ENCODE measurements at places on chromosomes 13 and 19. TPM values are rescaled to one million over a fixed set of nuclear protein-coding genes. Genes with fewer than 3 reads are reported as not detected.
A peak's percentile ranks its signal among the peaks of the same experiment; 100 is the strongest.

GRCh38 chr13:51331354-51331861 is 8.1 kb upstream of the SERPINE3 start:
- peak; percentile 32 for DNase-seq

- no peak for DNase-seq
These were observed 26.4 kb downstream of the ZNF45 start for GRCh38 chr19:43908659-43909058.

DNA sequence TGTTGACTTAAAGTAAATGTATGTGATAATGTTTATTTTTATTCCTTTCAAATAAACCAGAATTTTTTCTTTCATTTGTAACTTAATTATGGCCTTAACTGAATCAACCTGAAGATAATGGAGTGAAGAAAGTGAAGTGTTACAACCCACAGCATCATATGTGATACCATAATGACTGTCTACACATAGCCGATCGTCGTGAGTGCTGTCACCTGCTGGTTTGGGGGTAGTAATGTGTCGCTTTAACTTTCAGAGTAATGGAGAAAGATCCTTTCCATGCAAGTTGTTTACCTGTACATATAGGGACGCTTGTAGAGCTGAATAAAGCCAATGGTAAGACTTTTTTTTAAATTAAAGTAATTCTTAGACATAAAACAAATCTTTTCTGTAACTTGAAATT is 9.9 kb downstream of the CDC16 start:
- no peak for DNase-seq

ERFL gene
- not detected for total RNA-seq

NCAN gene
- total RNA-seq, result under 0.01 TPM

DNA sequence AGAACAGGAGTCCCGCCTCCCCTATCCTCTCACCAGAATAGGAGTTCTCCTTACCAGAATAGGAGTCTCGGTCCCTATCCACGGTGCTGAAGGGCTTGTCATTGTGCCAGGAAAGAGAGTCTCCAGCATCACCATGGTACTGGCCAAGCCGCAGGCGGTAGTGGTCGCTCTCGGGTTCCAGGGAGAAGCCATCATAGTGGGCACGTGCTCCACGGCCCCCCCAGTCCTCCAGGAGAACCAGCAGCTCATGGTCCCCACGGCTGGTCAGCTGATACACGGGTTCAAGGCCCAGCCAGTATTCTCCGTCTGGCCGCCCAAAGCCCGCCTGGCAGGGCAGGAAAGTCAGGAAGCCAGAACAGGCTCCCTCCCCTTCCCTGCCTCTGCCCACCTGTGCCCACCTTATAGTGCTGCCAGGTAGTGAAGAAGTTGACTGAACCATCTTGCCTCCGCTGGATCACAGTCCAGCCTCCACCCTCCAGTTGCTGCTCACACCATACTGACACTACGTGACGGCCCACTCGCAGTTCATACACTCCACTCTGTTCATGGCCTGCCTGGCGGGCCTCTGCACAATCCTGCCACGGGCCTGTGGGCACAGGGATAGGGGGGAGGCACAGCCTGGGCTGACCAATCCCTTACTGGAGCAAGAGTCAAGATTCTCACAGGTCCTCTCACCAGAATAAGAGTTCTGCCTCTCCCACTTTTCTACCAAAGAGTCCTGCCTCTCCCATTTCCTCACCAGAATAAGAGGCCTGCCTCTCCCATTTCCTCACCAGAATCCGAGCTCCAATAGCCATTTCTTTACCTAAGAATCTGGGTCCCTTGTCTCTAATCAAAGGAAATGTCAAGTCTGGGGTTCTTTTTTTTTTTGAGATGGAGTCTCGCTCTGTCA is 7.4 kb downstream of the SHFL start:
- no peak for DNase-seq

C19orf33 gene
- 2.1 TPM for total RNA-seq

DNA sequence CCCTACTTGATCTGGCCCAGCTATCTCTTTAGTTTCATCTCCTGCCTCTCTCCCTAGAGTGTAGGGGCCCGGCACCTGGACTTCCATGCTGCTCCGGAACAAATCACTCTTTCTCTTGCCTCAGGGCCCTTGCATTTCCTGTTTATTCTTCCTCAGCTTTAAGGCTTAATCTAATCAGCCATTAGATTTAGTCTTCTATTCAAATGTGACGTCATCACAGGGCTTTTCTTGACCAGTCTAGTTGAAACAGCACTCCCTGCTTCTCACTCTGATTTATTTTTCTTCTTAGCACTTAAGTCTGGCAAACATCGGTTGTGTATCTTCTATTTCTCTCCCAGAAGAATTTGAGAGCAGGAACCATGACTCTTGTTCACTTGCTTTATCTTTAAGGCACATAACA is 564.1 kb downstream of the EFNB2 start:
- no peak for DNase-seq

GRCh38 chr13:109592770-109593169 is 193.6 kb downstream of the IRS2 start:
- DNase-seq, result no peak

ZNF382 gene
- total RNA-seq, result 4.0 TPM

GRCh38 chr19:41843371-41843770 is 1.1 kb downstream of the LYPD4 start:
- DNase-seq, result no peak

- no peak for DNase-seq
These were observed 8.5 kb downstream of the PLEKHA4 start for GRCh38 chr19:48859711-48860572.

ZNF845 gene
- total RNA-seq, result 9.8 TPM

USHBP1 gene
- total RNA-seq, result not detected

DNA sequence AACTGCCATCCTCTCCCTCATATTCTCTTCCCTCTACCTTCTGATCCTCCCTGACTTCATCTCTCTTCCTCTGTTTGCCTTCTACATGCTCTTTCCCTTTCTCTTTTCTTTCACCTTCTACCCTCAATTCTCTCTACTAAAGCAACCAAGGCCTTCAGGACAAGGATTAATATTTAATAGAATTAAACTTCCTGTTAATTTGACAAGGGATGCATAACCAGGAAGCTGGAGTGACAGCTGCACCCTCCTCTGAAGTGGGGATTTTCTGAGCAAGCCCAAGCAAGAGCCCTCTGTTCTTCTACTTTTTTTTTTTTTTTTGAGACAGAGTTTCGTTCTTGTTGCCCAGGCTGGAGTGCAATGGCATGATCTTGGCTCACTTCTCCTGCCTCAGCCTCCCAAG is 63.4 kb upstream of the MED4 start:
- DNase-seq, result peak; percentile 29

- no peak for DNase-seq
These were observed 484.7 kb downstream of the IRS2 start for GRCh38 chr13:109301726-109302125.

DNA sequence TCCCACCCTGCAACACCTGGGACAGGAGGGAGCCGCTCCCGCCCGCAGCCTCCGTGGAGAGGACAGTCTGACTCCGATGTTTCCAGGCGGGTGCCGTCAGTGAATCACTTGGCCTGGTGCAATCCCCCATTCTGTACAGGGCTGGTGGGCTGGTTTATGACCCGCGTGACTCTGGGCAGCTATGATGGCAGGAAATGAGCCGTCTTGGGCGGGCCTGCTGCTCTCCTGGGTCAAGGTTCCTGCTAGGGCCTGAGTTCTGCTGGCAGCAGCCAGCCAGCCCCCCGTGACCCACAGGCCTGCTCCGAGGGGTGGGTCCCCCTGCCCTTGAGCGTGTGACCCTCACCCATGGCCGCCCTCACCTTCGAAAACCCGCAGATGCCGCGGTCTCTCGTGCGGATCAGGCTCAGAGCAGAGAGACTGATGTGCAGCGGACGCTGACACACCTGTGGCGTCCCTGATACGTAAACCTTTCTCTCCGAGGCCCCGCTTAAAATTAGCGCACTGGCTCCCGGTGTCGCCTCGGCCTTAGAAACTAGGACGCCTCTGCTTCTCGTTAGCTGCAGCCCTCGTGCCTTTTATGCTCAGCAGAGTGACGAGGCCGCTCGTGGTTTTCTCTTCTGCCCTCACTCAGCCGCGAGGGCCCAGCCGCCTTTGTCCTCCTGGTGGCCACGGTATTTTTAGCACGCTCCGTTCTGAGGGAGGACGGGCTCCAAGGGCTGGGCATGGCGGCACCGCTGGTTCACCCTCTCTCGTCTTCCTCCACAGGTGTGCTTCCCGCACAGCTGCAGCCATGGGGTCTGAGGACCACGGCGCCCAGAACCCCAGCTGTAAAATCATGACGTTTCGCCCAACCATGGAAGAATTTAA is 63.4 kb downstream of the KDM4B start:
- DNase-seq, result no peak

- DNase-seq, result no peak
These were observed 14.9 kb upstream of the SLITRK5 start for GRCh38 chr13:87656306-87656705.

DNA sequence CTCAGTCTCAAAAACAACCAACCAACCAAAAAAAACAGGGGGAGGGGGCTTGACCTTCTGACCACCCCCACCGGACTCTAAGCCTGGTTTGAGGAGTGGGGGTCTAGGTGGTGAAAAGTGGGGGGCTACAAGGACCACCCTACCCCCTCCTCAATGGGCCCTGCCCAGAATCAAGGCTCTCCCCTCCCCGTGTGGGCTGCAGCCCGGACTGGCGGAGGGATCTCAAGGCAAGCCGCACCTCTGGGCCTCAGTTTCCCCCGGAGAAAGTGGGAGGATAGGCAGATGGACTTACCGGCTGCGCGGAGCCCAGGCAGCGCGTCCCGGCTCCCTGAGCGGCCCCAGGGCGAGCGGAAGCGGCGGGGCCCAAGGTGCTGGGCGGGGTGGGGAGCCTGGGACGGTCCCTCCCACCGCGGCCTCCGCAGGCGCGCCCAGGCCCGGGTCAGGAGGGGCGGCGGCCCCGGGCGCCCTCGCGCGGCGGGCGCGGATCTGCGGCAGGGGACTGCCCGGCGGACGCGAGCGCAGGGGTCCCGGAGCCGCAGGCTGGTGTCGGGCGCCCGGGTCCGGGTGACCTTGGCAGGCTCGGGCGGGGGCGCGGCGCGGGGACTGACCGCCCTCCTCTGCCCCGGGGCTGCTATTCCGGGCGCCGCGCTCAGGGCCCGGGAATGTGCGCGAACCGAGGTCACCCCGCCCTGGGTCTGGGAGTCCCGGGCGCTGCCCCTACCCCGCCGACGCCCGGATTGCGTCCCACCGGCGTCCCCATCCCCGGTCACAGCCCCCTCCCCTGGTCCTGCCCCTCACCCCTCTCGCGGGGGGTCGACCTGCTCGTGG is at the start of gene ADAMTSL5:
TSS of gene ADAMTSL5 (minus strand) at position 349 of the 828 bp plus-strand sequence. CDS start 2,076 bp downstream, outside the sequence.
- no peak for DNase-seq

ZNF792 gene
- 4.1 TPM for total RNA-seq

GRCh38 chr19:33646306-33646705 is 24.6 kb downstream of the CHST8 start:
- DNase-seq, result no peak

S1PR5 gene
- not detected for total RNA-seq

PEAK3 gene
- total RNA-seq, result 0.19 TPM

CEACAM4 gene
- not detected for total RNA-seq

DNA sequence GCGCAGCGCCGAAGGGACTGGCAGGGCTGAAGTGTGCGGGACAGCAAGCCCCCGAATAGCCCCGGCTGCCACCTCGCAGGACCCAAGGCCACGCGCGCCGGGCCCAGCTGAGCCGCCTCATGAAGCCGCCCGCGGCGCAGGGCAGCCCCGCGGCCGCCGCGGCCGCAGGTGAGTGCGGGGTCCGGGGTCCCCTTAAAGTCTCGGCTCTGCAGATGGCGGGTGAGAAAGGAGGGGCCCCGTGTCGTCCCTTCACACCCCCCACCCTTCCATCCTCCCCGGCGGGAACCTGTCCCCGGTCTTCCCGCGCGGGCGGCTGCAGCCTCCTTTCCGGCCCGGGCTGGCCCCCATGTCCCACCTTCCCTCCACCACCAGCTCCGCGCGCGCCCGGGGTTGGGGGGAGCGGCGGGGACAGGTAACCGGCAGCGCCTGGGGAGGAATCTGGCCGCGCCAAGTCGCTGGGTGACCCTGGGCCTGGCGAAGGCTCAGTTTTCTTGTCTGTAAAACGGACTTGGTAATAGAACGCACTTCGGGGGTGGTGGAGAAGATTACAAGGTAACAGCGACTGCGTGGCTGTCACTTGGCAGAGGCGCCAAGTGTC is 338 bp downstream of the RGCC start:
- DNase-seq, result no peak

DNA sequence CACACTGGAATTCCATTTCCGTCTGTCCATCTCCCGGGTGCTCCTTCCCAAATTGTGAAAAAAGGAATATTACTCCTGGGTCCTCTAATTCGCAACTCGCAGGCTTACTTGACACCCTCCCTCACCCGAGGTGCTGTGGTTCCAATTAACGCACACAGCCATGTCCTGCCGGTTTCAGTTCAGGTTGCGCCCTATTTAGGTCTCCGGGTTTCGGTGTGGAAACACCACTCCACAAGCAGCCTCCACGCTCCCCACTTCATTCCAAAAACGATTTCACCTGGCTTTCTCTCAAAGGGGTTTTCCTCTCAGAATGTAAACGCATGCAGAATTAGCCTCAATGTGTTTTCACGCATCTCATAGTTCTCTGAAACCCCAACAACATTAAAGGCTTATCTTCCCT is 37.9 kb downstream of the NAXD start:
- no peak for DNase-seq

DNA sequence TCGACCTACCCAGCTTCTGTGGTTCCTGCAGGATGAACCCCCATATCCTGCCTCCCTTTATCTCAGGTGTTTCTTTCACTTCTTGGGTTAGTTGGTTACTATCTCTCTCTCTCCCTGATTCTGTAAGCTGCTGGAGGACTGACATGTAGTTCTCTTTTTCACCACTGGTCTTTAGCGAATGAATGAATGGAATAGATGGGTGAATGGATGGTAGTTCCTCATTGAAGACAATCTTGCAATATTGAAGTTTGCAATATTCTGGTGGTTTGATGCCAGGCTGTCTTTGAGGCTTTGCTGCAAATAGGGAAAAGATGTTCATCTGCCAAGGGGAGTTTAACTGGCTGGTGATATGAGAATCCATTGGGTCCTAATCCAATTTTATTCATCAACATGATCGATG is 120.2 kb downstream of the UBL3 start:
- DNase-seq, result no peak

DNA sequence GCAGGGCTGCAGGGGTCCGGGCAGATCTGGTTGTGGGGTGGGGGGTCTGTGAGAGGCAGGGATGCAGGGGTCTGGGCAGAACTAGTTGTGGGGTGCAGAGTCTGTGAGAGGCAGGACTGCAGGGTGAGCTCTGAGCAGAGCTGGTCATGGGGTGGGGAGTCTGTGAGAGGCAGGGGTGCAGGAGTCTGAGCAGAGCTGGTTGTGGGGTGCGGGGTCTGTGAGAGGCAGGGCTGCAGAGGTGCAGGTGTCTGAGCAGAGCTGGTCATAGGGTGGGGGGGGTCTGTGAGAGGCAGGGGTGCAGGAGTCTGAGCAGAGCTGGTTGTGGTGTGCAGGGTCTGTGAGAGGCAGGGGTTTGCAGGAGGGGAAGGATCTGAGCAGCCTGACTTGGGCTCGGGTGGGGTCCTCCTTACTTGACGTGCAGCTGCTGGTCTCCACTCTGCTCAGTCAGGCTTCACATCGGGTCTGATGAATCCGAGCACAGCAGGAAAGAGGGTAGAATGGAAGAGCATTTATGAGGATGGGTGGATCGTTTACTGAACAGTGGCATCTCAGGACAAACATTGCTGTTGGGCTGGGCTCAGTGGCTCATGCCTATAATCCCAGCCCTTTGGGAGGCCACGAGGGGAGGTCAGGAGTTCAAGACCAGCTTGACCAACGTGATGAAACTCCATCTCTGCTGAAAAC is 31.2 kb downstream of the IGFL2 start:
- no peak for DNase-seq

Data from LHCN-M2 (cell line).